ENCODE measurements at places on chromosomes 11 and 22.
A peak's percentile ranks its signal among the peaks of the same experiment; 100 is the strongest.

DNA sequence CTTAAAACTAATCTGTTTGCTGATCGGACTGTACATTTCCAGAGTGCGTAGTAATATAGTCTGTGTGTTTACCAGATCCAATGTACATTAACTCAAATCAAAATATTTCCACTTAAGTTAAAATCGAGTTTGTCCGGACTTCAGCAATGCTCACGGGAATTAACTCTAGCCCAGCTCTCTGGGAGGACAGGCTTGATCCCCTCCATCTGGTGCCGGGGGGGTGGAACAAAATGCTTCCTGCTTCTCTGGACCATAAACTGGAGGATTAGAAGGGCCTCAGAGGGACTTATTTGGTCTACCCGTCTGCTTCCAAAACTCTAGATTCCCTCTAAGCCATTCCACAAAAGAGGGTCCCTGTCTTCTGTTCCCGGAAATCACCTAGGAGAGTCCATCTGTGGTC, 511.2 kb downstream of the BUD13 start:
- peak; percentile 53 for DNase-seq

GRCh38 chr11:69257838-69258658, 35.9 kb upstream of the MYEOV start:
- DNase-seq, result no peak

DNA sequence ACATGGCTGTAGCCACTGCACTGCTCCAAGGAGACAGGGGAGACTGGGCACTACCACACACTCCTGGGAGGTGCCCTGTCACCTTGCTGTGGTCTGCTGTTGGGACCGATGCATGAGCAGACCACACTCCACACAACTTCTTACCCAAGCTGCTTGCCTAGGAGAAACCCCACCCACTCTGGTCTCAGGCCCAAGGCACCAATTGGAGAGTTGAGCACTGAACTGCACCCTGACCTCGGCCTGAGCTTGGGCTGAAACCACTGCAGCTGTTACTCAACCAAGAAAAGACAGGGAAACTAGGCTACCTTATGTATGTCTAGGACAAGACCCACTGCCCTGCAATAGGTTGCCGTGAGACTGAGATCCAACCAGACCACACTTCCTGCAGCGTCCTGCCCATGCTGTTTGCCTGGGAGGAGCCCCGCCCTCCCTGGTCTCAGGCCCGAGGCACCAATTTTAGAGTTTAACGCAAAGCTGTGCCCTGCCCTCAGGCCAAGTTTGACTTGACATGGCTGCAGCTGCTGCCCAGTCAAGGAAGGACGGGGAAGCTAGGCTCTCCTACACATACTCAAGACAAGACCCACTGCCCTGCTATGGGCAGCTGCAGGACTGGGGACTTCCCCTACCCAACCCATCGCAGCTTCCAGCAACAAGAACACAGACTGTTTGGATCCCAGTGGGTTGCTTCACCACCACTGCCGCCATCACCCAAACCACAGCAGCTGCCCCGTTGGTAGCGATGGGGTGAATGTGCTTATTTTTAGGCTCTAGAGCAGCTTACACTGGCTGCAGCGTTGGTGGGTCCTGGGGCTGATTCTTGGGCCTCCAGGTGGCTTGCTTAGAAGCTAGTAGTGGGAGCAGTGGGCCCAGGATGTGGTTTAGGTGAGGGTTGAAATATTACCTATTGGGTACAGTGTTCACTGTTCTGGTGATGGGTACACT, 66.8 kb downstream of the BRD1 start:
- no peak for DNase-seq

- DNase-seq, result no peak
These were observed 1.2 kb downstream of the NXPE2 start for GRCh38 chr11:114679505-114679904.

DNA sequence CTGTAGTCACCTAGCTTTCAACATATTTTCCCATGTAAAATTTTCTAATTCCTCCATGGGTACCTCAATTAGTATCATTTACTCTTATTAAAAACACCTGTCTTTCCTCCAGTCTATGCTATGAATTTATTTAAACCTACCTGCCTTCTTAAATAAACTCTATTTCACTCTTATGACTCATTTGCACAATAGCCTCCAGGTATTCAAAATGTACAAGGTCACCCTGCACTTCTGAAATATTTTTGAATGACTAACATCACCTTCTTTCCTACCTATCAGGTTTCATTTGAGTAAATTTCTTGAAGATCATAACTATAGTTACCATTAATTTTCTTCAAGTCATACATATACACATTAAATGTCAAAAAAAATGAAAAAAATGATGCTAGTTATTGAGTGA, 939.7 kb downstream of the DLG2 start:
- no peak for DNase-seq
